ENCODE measurements at places on chromosomes 4 and X.

GRCh38 chr4:18536428-18536827 is 514.9 kb upstream of the LCORL start:
- DNase-seq, result peak; percentile 1

GRCh38 chr4:34193451-34194154 is 2050.7 kb downstream of the ARAP2 start:
- no peak for DNase-seq

DNA sequence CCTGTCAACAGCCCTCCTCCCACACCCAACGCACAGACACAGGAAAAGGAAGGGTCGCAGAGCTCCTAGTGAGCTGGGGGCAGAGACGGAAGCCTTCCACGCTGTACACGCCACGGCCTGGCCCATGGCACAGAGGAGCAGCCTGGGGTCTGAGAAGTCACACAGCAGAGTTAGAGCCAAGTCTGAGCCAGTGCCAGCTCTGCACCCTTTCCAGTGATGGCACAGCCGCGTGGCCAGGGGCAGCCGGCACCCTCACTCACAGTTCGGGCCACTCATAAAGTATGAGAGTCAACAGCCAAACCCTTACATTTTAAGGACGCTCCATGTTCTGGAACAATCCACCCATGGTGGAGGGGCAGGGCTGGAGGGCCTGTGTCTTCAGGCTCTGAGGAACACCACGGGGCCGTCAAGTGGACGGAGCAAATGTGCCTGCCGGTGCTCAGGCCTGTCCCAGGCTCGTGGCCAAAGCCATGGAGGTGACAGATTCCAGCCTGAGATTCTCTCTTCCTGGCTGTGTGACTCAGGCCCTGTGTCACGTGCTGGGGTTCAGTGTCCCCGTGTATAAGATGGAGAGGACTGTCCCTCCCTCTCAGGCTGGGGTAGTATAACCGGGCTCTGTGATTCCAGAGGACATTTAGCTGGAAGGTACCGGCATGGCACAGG is 91.2 kb downstream of the ABLIM2 start:
- no peak for DNase-seq

- no peak for DNase-seq
Observed at GRCh38 chrX:49257846-49258748, 6.4 kb downstream of the FOXP3 start.

DNA sequence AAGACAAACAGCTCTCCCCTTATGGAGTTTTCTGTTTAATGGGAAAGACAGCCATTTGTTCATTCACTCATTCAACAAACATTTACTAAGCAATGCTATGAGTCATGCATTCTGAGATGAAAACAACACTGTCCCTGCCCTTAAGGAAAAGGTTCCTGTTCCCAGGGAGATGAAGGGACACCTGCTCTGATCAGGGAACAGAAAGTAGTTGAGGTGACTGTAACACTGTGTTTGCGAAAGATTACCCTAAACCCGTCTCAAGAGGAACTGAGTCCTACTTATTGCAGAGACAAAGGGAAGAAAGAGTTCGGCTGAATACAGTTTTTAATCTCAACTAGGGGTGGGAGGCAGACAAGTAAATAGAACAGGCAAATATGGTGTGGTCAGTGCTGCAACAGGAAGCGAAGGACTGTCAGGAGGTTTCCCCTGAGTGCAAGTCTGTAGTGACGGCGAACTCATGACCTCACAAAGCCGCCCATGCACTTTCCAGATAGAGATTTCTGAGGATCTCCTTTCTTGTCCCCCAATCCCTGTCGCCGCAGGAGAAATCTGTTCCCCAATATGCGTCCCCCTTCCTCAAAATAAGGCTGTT is 712 bp downstream of the STX18 start:
- peak; percentile 54 for DNase-seq

DNA sequence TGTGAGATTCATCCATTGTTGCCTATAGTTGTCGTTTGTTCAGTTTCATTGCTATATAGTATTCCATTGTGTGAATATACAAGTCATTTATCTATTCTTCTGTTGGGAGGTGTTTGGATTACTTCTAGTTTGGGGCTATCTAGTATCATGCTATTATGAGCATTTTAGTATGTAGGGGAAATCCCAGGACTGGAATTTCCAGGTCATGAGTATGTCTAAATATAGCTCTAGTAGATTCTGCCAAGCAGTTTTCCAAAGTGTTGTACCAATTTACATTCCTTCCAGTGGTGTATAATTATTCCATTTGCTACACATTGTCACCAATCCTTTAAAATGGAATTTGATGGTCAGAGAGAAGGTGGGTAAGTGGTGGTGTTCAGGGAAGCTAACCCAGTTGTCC is 30.1 kb downstream of the EGFL6 start:
- no peak for DNase-seq

- DNase-seq, result peak; percentile 11
Observed at GRCh38 chrX:57587607-57588006, 4.2 kb upstream of the ZXDB start.

DNA sequence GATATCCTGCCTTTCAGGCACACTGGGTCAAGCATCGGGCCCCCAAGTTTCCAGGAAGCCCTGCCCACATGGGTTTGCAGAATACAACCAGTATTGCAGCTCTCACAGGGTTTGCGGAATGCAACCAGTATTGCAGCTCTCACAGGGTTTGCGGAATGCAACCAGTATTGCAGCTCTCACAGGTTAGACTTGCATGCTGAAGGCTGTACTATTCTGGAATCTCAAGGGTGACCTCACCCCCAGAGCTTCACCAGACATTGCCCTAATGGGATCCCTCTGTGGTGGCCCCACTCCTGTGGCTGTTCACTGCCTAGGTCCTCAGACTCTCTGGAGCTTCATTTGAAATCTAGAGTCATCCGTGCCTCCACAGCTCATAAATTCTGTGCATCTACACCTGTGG is 640.7 kb upstream of the ATOH1 start:
- no peak for DNase-seq

DNA sequence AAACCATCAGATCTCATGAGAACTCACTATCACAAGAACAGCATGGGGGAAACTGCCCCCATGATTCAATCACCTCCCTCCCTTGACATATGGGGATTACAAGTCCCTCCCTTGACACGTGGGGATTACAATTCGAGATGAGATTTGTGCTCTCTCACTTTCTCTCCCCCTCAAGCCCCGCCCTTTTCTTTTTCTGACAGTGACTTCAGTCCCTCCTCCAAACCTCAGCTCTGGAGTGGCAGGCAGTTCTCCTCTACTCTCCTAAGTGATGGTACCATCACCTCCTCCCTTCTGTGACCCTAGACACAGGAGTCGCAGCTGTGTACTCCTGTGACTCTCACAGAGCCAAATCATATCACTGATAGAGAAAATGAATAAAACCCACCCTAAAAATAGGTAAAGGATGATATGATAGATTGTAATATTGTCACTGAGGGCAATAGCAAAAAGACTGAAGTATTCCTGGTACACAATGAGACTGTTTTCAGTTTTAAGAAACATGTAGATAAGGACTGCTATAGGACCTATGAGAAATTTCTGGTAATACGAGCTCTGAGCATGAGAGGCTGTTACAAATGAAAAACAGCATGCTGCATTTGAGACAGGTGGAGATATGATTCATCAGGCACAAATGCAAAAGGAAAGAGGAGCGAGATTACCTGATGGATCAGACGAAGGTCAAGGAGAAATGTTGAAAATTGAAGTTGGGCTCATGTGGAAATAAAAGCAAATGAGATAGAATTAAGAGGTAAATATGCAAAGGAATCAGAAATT is 101.2 kb upstream of the CBLL2 start:
- DNase-seq, result peak; percentile 1

DNA sequence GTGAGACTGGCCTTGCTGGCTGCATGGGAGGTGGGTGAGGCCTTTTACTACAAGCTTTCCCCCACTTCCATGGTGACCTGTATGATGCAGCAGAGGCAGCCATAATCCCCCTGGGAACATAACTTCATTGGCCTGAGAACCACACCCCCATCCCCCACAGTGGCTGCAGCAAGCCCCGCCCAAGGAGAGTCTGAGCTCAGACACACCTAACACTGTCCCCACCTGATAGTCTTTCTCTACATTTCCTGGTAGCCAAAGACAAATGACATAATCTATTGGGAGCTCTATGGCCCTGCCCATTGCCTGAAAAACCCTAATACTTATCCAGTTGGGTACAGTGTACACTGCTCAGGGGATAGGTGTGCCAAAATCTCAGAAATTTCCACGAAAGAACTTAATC is 62.6 kb downstream of the GLUD2 start:
- DNase-seq, result no peak

GRCh38 chr4:38136604-38137003 is 176.4 kb downstream of the PTTG2 start:
- no peak for DNase-seq

DNA sequence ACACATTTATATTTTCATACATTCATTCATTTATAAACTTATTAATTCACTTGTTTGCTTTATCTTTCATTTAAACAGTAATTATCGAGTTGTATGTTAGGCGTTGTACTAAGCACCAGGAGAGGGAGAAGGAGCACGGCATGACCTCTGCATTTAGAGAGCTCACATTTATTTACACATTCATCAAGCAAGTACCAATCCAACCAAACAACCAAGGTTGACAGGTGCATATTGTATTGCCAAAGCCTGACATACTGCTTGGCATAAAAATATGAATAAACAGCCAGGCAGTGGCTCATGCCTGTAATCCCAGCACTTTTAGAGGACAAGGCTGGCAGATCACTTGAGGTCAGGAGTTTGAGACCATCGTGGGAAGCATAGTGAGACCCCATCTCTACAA is 37.0 kb upstream of the CLNK start:
- no peak for DNase-seq

DNA sequence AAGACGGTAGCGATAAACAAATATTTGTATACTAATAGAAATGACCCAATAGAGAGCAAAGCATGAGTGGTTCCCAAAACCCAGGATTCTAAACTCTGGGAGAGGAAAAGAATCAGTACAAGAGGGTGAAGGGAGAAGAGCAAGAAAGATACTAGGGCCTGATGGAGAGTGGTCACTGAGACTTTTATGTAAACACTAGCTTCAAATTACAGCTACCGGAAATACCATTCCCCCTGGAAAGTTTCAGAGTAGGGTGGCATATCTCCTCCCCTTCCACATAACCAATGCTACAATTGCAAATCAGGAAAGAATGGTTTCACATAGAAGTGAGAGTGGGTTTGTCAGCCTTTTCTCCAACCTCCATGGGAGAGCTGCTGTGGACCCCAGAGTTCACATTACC is 77.1 kb downstream of the EIF4E start:
- no peak for DNase-seq

DNA sequence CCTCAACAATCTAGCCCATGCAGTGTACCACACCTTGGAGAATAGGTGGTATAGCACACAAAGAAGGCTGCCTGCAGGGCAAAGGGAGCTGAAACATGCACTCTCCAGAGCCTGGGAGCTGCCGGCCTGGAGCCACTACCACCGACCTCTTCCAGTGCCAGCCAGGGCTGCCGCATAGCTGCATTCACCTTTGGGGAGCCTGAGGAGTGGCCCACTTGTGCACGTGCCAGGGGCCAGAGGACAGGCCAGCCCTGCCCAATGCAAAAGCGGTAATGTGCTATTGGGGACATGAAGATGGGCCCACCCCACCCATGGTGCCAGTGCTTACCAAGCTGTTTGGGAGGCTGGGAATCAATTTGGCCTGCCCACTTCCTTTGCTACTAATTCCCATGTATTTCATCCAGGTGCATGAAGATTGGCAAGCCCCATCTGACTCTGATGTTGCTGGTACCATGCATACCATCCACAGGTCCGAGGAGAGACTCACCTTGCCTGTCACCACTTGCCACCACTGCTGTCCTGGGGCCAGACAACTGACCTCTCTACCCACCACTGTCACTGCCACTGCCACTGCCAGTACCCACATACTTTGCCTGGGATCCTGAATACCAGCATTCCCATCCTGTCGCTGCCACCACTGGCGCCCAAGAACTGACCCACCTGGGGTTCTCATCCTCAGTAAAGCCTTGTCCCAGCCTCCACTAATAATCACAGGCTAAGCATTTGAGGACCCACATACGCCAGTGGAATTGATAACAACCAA is 506.9 kb downstream of the MAGEB5 start:
- no peak for DNase-seq

DNA sequence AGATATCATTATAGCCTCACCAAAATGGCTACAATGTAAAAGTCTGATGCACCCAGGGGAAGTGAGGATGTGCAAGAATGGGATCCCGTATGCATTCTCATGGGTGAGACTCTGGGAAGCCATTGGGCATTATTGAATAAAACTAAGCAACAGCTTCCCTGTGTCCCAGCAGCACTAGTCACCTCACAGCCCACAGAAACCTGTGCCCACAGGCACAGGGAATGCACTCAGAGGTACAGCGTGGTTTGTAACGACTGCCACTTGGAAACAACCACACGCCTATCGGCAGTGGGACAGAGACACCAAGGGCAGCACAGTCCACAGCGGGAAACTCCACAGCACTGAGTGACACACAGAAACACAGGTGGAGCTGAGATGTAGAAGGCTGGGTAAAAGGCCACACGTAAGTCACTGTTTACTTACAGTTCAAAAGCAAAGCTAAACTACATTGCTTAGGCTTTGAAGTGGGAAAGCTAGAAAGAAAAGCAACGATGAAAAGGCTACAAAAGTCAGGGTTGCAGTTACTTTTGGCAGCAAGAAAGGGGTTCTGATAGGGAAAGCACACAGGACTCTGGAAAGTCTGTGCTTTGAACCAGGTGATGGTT is 69.2 kb downstream of the HAUS3 start:
- DNase-seq, result no peak

GRCh38 chr4:180203349-180203748 is 2039.9 kb upstream of the TENM3 start:
- DNase-seq, result no peak

DNA sequence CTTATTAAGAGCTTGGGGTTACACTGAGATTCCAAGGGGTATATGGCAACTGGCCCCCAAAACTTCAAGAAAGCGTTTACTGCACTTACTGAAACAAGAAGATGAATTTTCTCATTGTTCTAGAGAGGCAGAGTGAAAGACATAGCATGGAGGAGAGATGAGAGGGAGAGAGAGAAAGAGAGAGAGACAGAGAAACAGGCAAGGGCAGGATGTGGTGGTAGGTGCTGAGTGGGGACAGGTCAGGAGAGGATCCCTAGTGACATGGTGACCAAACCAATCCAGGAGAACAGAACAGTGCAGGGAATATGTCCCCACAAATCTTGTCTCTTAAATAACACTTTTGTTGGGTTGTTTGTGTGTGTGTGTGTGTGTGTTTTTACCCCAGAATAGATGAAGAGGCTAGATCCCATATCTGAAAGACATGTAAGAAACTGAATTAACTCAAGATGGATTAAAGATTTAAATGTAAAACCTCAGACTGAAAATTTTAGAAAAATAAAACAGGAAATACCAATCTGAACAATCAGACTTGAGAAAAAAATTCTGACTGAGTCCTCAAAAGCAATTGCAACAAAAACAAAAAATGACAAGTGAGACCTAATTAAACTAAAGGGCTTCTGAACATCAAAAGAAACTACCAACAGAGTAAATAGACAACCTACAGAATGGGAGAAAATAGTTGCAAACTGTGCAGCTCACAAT is 202.2 kb downstream of the QDPR start:
- DNase-seq, result no peak

All from NAMALWA (cell line).